ENCODE measurements at places on chromosomes 5 and 9.

DNA sequence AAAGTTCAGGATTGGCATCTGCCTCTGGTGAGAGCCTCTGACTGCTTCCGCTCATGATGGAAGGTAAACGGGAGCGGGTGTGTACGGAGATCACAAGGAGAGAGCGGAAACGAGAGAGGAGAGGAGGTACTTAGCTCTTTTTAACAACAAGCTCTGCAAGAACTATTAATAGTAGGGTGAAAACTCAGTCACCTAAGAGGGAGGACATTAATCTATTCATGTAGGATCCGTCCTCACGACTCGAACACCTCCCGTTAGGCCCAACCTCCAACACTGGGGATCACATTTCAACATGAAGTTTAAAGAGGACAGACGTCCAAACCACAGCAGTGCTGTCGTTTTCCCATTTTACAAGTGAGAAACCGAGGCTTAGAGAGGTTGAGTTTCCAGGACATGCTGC lies 173.7 kb downstream of the SLC28A3 start:
- no peak for DNase-seq

DNA sequence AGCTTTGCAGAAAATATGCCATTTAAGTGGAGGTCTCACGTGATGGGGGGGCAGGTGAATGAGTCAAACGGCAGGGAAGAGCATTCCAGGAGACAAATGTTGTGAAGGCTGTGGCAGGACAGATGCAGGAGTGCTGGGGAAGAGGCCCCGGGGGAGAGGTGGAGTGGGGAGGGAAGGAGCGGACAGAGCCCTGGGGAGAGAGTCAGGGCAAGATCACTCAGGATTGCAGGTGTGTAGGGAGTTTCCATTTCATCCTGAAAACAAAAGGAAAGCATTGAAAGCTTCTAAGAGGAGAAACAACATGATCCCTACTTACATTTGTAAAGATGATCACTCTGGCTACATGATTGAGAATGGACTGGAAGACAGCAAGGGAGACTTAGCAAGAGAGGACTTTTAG lies 323.3 kb downstream of the ASTN2 start:
- peak; percentile 3 for DNase-seq

DNA sequence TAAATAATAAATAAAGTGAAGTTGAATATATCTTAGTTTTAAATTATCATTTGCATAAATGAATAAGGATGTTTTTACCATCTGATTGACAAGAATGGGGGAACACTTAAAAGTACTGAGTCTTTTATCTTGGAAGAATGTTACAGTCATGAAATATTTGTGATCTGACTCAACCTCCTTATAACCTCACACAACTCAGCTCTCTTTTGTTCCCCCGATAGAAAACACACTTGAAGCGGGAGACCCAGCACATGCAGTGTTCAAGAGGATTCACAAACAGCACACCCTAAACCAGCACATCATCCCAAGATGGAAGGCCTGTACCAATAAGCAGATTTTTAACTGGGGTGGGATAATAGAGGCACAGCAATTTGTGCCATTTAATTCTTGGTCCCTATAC lies 15.5 kb downstream of the BAAT start:
- no peak for DNase-seq

- DNase-seq: no peak
Measured at GRCh38 chr5:94395468-94395867, 222.9 kb downstream of the KIAA0825 start.

DNA sequence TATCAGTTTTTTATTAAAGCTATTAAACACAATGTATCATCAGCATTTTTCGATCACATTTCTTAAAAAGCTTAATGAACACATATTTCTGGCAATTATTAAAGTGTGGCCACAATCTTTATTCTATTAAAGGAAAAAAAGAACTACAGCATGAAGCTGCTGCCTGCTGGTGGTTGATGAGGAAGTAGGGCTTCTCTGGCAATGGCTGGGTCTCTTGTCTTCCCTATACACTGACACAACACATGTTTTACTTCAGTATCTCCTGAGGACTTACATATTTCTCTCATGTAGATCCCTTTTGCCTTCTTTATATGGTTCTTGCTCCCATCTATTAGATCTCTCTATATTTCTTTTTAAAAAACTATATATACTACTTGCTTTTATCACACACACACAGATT lies 590.7 kb downstream of the RAB3C start:
- DNase-seq: no peak

DNA sequence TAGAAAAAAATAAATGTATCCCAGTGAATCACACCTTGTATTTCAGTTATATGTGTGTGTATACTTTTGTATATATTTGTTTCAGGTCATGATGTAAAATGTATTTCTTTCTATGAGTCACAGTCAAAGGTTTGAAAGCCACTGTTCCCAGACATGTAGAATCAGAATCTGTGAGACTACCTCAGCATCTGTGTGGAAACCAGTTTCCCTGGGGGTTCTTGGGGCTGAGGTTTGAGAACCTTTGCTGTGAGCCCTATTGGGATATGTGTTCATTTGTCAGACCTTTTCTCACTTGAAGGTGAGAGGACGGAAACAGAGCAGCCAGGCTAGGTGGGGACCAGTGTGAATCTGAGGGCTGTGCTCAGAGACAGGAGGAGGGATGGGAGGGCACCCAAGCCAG lies 78.7 kb upstream of the SAP30L start:
- DNase-seq: no peak

GRCh38 chr5:64149268-64149667 lies 16.4 kb upstream of the RNF180 start:
- no peak for DNase-seq

DNA sequence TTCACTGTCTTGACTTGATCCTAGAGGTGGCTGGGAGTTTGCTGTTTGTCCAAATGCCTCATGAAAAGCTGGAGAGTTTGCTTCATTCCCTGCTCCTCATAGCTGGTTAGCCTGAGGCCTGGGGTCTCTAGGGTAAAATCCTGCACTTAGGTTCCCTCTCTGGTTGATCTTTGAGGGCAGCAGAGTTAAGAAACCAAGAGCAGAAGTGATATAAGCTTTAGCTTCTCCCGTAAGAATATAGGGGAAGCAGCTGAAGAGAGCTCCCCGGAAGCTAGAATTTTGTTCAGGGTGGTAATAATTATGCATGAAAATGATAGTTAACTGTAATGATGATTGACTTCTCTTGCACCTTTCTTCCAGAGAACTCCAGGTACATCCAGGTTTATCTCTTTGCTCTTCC lies 1.4 kb downstream of the FAM53C start:
- DNase-seq: no peak

- DNase-seq: no peak
Measured at GRCh38 chr5:6907320-6907918, 194.2 kb downstream of the TENT4A start.

- DNase-seq: no peak
Measured at GRCh38 chr9:124429530-124429867, 14.3 kb upstream of the PSMB7 start.

GRCh38 chr5:9932770-9933169 lies 302.6 kb upstream of the TAS2R1 start:
- DNase-seq: no peak

DNA sequence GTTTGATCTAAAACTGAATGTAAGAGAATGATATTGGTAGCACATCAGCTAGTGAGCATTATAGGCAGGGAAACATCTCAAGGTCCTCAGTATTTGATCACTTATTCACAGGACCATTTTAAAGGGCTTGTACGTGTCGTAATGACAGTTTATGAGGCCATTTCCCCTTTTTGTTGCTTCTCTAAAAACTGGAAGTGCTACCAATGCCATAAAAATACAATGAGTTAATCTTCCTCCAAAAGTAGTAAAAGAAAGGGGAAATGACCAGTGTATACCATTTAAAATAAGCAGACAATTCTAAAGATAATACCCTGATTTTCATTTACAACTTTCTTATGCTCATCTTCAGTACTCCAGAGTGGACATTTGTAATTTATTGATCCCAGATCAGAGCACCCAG lies 285.8 kb upstream of the PCSK5 start:
- DNase-seq: no peak

- DNase-seq: no peak
Measured at GRCh38 chr5:133348406-133348805, 263.9 kb downstream of the FSTL4 start.

GRCh38 chr5:127876384-127876783 lies 173.2 kb downstream of the CCDC192 start:
- DNase-seq: no peak

DNA sequence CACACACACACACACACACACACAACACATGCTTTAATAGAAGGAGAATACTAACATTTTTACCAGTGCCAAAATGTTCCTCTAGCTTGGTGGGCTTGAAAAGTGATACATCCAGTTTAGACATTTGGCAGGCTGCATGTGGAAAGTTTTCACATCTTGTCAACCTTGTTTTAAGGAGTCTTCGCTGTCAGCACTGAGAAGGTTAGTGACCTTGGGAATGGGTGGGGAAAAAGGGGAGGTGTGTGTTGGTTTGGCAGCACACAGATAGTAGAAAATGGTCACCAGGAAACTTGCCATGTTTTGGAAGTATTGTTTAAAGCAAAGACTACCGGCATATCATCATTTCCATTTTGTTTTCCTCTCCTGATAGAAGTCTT lies 346.5 kb upstream of the ADAMTSL1 start:
- no peak for DNase-seq

DNA sequence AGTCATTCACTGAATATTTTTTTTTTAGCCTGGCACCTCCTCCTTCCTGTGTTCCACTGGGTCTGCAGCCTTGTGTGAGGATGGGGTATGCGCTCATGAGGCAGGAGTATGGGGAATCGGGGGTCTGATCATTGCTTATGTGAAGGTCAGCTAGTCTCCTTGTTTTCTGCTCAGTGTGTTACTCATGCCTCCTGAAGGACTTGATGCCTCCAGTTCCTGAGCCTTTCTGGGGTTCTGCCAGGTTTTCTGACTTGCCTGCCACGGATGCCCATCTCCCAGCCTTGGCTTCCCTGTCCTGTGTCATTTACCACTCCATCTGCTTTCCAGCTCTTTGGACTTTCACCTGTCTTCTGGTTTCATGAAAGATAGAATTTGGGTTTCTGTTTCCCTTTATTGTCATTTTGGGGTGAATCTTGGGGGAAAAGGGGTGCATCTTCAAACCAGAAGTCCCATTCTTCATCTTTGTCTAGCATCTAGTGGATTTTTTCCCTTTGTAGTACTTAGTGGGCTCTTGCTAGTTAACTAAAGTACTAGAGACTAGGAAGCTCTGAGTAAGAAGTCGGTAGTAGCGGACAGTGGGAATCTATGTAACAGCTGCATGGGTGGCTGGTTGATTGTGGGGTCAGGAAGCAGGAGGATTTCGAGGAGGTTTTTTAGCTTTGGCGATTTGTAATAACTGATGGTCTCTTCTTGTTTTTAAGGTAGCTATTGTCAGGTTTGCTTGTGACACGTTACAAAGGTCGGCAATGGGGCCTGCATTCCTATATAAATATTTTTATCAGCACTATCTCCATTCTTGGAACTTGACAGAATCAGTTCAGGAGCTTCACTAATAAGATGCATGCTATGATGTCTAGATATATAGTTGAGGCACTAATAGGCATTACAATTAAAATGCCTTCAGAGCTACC lies 8.2 kb downstream of the OTULIN start:
- no peak for DNase-seq

GRCh38 chr5:179146277-179146676 lies 86.1 kb downstream of the ZNF354C start:
- peak; percentile 62 for DNase-seq

- no peak for DNase-seq
Measured at GRCh38 chr5:149397530-149397929, 18.4 kb upstream of the IL17B start.

DNA sequence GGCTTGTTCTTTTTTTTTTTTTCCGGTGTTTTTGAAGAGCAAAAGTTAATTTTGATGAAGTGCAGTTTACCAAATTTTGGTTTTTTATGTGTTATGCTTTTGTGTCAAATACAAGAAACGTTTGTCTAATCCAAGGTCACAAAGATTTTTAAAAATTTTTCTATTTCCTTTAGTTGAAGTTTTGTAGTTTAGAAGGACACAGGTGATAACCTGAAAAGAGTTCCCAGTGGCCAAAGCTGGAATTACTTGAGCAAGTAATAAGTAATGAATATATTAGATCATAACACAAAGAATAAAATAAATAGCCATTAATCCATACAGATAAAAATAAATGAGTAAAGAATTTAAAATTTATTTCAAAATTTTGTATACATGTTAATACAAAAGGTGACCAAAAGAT lies 71.5 kb downstream of the FCHO2 start:
- DNase-seq: no peak

DNA sequence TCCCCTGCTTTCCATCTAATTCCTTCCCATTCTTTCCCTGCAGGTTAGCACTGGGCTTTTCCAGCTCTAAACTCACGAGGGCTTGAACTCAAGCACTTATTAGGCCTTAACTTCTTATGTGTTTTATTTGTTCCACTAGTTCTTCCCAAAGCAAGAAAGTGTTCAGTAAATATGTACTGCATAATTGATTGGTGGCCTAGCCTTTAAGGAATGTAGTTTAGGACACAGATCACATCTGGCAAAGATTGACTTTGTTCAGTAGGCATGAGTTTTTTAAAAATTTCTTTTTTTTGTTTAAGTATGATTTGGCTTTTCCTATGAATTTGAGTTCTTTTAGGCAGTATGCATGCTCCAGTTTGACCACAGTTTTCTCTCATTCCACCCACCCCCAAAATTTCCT lies 285.2 kb downstream of the NPR3 start:
- DNase-seq: no peak

GRCh38 chr5:140548791-140549190 lies 1.3 kb downstream of the EIF4EBP3 start:
- DNase-seq: no peak

GRCh38 chr5:6188344-6188743 lies 190.0 kb downstream of the MED10 start:
- no peak for DNase-seq

DNA sequence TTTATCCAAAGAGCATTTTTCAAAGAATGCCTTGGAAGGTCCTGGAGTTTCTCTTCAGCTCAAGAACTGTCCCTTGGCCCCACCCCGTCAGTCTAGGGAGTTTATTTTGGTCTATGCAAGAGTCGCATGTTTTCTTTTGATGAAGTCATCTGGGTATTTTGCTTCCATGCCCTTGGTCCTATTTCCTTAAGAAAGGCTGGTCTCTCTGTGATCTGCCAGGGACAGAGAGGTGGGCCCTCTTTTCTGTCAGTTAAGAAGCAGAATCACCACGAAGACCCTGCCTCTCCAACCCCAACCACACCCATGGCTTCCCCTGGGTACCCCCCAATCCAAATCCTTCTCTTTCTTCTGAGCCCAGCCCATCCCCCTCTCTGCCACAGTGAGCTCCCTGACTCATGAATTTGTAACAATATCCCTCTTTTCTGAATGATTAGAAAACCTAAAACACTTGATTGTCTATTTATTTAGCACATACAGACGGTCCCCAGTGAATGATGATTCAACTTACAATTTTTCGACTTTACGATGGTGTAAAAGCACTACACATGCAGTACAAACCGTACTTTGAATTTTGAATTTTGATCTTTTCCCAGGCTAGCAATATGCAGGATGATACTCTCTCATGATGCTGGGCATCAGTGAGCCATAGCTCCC lies 163.5 kb upstream of the ADRA1B start:
- no peak for DNase-seq

DNA sequence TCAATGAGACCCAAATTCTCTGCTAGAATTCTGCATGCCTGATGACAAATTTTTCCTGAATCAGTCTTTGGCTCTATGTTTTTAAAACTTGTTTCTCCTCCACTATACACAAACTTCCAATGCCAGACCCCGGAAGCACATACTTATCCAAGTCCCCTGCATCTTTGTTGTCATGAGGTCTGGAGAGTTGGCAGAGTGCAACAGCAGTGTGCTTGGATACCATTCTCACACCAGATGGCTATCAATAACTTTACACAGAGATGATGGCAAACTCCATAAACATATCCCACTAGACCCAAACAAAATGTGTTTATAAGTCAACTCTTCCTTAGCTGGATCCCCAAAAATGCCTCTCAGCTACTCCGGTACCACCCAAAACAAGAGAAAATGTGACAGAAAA lies 337.7 kb upstream of the TRPC7 start:
- no peak for DNase-seq
